ENCODE measurements at places on chromosomes 3 and 15. TPM values are rescaled to one million over a fixed set of nuclear protein-coding genes. Genes with fewer than 3 reads are reported as not detected.
A peak's percentile ranks its signal among the peaks of the same experiment; 100 is the strongest.

GRCh38 chr15:56496635-56497034 is 31.7 kb upstream of the MNS1 start:
- peak; percentile 51 for DNase-seq

Gene KLHDC8B
- 110 TPM for total RNA-seq

DNA sequence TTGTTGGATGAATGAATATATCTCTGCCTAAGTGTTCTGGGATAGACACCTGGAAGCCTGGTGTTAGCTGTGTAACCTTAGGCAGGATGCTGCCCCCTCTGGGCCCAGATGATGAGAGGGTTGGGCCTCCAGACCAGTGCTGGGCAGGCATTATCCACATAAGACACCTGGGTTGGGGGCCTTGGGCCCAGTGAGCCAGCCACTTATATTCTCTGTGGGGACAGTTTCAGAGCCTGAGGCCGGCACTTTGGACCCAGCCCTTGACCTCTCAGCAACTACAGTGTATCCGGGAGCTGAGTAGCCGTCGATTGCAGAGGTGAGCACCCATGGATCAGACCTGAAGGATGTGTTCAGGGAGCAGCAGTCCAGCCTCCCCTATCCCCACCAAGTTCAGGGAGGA is 2.2 kb downstream of the HEMK1 start:
- no peak for DNase-seq

Gene ZNF660
- 0.88 TPM for total RNA-seq

GRCh38 chr3:64067506-64068346 is 44.4 kb upstream of the PSMD6 start:
- DNase-seq = no peak

DNA sequence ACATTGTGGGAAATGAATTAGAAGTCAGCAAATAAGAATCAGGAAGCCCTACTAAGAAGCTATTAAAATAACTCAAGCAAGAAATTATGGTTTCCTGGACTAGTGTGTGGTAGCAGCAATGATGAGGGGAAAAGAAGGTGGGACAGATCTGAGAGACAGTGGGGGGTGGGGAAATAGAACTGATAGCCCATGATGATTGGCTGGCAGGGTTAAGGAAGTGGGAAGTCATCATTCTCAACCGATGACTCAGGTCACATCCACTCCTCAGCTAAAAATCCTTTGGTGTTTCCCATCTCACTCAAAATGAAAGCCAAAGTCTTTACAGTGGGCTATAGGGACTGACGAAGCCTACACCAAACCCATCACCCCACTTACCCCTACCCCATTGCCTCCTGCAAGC is 153.9 kb upstream of the ARHGEF26 start:
- no peak for DNase-seq

DNA sequence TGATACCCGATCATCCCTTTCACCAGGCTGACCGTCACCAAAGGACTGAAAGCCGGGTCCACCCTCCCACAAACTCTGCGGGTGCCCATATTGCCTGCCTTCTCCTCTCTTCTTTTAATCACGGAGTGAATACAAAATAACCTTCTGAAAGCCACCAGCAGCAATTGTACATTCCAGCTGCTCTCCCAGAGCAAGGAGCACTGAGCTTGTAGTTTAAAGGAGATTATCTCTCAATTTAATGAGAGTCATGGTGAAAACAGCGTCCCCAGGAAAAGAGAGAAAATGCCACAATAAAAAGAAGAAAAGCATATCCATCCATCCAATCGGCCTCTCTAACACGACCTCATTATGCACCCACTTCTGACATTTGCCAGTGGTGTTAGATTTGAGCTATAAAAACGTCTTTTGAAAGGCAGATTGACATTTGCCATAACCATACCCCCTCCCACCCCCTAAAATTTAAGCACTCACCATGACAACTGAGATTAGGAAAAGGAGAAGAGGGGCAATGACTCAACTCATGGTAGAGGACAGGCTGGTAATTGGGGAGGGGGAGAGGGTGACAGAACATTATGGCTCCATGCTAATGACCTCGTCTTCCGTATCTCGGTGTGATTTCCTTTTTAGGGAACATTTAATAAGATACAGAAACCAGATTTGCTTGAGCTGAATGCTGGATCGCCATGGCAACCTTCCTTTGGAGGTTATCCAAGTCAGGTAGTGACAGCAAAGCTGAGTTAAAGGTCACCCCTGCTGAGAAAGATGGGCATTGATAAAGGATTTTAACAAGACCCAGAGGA is 106.2 kb downstream of the ST8SIA2 start:
- DNase-seq = no peak

- DNase-seq = no peak
Measured at GRCh38 chr15:91413142-91413541, 313.1 kb downstream of the SV2B start.

- DNase-seq = no peak
Measured at GRCh38 chr15:71433402-71433801, 318.1 kb downstream of the THSD4 start.

DNA sequence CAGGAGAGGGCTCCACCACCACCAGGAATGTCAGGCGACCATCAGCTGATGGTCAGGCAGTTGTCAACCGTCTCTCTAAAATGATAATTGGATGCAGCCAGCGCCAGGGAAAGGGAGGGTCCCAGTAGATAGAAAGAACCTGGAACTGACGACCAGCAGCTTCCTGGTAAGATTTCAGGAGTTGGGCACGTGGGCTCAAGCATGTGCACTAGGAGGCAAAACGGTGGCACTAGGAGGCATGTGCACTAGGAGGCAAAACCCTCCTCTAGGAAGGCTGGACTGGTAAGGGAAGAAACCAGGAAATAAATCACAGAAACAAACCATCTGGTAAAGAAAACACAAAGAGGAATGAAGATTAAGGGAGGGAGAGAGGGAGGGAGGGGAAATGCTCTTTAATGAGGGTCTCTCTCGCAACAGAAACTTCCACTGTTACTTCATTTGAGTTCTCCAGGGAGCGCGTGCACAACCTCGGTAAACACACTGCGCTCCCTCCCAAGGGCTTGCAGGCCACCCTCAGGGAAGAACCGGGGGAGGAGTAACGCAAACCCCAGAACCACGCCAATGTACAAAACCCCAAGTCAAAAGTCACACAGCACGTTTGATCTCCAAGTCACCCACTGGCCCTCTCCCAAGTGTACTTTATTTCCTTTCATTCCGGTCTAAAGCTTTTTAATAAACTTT is 116.7 kb downstream of the XXYLT1 start:
- no peak for DNase-seq

GRCh38 chr3:114557791-114558190 is 264.0 kb downstream of the TIGIT start:
- no peak for DNase-seq

Gene NOX5
- total RNA-seq = not detected
